ENCODE measurements at places on chromosomes 5 and 9.

GRCh38 chr5:107401470-107402122 lies 269.1 kb downstream of the EFNA5 start:
- DNase-seq, result no peak

GRCh38 chr9:98009936-98010335 lies 26.8 kb downstream of the ANP32B start:
- DNase-seq, result no peak

GRCh38 chr5:8576178-8576577 lies 707.2 kb downstream of the MTRR start:
- DNase-seq, result no peak

GRCh38 chr9:130579738-130580463 lies 524 bp downstream of the FUBP3 start:
- no peak for DNase-seq

DNA sequence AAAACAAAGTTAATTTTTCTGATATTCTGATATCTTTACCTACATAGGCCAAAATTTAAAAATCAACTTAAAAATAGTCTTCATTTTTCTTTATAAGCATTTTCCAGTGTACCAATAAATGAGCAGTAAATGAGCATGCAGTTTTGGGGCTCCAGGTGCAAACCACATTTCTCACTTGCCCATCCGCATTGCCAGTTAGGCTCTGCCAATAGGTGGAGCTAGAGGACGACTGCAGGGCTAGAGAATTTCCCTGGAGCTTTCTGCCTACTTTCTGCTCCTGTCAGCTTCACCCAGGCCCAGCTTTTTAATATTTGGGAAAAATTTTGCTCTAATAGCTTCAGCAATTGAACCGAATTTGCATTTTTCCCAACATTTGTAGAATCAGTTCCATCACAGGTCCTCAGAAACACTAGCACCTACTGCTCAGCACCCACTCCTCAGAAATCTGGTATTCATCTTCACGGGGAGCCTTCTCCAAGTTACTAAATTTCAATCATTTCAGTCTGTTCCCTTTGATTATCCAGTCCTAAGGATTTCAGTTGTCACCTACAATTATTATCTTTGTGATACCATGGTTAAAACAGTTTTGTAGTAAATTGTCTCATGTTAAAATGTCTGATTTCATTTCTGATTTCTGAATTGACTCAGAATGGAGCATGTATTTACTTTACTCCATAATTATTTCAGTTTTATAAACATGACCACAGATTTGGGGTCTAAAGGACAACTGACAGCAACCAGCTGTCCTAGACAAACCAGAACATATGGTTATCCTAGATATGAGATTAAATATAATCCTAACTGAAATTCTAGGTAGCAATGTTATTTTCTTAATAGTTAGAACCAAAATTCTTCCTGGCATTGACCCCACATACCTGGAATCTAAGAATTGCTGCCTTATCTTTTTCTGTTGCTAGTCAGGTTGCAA lies 104.6 kb upstream of the FAM174A start:
- no peak for DNase-seq

DNA sequence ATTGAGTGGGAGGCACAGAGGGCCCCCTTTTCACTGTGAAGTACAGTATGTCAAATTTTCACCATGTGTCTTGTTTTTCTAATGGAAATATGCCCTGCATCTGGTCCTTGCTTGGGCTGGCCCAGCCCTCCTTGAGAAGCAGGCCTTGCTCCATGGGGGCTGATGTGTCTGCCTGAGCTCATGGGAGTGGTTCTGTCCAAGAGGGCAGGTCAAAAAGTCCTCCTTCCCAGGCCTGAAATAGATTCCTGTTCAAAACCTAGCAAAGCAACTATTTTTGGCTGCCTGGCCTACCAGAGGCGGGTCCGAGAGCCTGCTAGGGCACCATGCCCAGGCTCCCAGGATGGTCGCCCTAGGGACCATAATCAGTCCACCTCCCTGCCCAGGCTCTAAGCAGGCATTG lies 40.5 kb upstream of the NEURL1B start:
- no peak for DNase-seq

GRCh38 chr5:68021227-68021626 lies 194.3 kb upstream of the PIK3R1 start:
- DNase-seq, result no peak

DNA sequence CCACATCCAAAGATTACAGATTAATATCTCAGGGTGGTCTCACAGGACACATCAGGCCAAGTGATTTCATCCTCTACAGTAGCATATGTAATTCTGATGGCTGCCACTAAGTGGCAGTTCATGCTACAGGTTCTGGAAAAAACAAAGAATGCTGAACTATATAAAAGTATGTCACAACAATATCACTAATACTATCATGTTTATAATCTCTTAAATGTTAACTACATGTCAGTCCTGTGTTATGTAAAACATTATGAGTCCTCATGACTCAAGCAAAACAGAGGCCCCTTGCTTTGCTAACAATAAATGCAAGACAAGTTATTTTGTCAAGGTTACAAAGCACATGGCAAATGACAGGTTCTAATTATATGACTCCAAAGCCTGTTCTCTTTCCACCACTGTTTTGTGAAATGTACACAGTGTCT lies 233.2 kb downstream of the FBXL17 start:
- no peak for DNase-seq

GRCh38 chr9:128724744-128725211 lies 851 bp upstream of the ZDHHC12 start:
- no peak for DNase-seq

DNA sequence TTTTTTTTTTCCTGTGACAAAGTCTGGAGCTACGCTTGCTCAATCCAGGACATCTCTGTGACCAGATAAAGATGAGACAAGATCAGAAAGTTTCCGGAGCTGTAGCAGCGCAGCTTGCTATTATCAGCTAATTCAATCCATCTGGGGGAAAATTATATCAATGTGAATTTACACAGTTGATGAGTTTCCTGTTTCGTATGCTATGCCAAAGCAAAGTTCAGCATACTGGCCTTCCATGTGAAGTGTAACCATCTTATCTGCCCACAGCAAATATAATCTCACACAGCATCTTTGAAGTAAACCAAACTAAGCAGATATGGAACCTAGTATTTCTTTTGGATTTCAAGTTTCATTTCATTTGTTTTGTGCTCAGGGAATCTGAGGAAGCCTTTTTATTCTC lies 1767.7 kb downstream of the EFNA5 start:
- no peak for DNase-seq

- no peak for DNase-seq
Observed at GRCh38 chr9:136949239-136949816, 2.7 kb upstream of the LCN12 start.

- DNase-seq, result no peak
Observed at GRCh38 chr5:127396490-127397155, 106.0 kb downstream of the MEGF10 start.

- no peak for DNase-seq
Observed at GRCh38 chr5:124906339-124907097, 160.1 kb upstream of the ZNF608 start.

DNA sequence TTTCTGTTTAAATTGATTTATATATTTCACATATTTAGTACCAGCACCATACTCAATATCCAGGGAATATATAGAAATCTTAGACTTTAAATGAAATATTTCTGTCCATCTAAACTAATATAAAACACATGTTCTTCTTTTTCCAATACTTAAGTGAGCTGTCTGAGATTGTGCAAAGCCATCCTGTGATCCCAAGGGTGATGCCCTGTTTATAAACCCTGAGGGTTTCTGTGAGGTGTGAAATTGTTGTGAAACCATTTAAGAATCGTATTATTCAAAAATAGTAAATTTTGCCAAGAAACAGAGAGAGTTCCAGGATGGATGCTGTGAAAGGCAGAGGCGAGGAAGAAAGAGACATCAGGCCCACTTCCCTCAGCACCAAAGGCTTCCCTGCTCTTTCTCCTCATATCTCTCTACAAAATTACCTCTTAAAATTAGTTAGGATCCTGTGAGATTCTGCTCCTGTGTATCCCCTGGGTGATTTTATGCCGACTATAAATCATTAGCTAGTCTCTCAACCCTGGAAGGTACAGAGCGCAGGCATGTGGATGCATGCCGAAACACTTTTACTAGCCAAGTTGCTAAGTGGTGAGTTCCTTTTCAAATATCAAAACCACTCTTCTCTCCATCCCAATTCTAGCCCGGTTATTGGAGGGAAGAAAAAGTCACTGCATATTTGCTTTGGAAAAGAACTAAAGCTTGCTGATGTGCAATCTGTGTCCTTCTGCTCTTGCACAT lies 183.0 kb downstream of the GLIS3 start:
- DNase-seq, result no peak

- DNase-seq, result no peak
Observed at GRCh38 chr9:123656565-123656964, 273.4 kb downstream of the DENND1A start.

DNA sequence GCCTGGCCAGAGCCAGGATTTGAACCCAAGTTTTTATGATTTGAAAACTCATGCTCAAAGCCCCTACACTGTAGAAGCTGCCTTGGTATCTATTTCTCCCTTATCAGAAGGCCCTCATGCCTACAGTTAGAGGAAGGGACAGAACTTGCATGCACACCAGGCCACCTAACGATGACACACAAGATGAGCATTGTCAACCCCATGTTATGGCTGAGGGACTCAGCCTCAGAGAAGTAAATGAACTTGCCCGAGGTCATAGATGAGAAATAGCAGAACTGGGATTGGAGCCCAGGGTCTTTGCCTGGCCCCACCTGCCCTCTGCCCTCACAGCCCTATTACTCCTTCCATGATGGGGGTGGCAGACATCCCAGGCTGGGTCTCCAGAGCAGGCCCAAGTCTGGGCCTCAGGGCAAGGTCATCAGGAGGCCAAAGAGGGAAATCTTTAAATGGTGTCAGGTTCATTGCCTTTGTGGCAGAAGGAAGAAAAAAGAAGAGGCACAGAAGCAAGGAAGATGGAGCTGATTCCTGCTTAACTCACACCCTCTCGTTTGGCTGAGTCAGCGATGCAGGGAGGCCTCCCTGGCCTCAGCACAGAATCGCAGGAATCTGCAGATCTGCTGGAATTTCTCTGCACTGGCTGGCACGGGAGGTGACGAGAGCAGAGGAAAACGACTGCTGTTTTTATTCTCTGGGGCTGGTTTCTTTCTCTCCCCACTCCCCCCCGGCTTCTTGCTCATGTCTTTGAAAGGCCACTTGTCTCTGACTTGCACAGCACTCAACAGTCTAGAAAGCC lies 20.6 kb upstream of the CRB2 start:
- no peak for DNase-seq

DNA sequence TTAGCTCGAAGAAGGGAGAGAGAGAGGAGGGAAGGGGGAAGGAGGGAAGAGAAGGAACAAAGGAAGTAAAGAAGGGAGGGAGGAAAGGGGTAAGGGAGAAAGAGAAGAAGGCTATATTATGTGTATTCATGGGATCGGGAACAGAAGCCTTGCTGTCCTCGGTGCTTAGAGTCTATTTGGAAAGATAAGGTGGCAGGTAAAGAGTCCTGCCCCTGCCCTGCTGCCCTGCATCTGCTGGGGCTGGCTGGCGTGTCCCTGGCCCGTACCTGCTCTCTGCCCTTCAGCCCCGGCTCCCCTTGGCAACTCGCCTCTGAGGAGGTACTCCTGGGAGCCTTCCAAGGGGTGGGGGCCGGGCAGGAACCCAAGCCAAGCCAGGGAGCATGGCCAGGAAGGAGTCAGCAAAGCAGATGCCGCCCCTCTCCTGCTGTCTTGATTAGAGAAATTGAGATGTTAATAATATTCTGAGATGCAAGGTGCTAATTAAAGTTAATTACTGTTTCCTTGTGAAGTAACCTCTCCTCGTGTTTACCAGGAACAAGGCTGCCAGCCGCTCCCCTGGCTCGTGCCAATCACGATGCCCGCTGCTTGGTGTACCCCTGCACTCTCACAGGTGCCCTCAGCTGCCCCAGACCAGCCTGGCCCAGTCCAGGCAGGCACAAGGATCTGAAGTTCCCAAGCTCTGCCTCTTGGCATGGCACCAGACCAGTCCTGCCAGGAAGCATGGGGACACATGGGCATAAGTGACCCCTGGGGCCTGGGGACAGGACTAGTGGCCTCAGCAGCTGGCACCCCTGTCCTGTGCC lies 36.6 kb downstream of the PCDH1 start:
- DNase-seq, result no peak

GRCh38 chr5:150323092-150323491 lies 20.4 kb upstream of the ARSI start:
- DNase-seq, result no peak

DNA sequence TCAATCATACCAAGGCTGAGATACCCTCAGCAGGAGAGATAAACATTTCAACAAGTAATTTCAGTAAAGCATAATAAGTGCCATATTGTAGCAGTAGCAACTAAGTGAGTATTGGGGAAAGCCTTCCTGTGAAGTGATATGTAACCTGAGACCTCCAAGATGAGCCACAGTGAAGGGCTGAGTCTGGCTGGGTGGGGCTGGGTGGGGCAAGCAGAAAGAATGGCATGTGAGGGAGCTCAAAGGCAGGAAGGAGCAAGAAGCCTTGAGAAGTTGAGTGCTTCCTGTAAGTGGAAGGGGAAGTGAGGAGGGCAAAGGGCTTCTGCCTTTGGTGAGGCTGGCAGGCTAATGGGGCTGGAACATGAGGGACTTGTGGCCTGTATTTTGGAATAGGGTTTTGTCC lies 19.7 kb upstream of the ASTN2 start:
- no peak for DNase-seq

DNA sequence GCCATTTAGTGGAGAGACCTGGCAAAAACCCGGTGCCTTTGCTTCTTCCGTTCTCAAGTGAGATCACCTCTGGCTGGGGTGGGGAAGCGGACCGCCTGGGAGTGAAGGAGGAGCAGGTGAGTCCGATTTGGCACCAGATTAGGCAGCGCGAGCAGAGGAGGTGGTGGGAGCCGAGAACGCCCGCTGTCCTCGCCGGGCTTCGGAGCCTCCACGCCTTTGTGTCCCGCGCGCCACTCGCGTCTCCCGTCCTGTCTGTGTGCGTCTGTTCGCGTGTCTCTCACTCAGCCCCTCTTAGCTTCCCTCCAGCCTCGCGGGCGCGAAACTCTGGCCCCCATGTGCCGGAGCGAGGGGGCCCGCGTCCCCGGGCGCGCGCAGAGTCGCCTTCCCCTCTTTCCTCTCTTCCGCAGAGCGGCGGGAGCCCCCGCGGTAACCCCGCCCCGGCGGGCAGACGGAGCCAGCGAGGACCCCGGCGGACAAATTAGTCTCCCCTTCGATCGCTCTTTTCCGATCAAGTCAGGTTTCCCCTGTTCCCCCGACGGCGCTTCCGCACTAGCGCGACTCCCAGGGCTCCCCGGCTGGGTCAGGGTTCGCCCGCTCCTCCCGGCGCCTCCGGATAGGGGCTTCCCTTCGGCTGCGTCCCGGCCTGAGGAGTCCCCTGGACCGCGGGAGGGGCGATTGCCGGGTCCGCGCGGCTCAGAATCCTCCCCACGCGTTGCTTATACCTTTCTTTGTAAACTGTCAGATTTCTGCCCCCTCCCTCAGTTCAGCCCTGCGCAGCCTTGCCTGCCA lies 7.1 kb downstream of the POU4F3 start:
- no peak for DNase-seq

GRCh38 chr5:82320966-82321365 lies 42.8 kb upstream of the RPS23 start:
- DNase-seq, result no peak

- no peak for DNase-seq
Observed at GRCh38 chr5:80054682-80055081, 19.5 kb downstream of the THBS4 start.

GRCh38 chr5:156641686-156642085 lies 208.4 kb upstream of the PPP1R2B start:
- DNase-seq, result no peak

GRCh38 chr5:67221487-67222242 lies 25.1 kb upstream of the CD180 start:
- DNase-seq, result no peak

- DNase-seq, result no peak
Observed at GRCh38 chr5:142343531-142343930, 18.7 kb upstream of the SPRY4 start.

GRCh38 chr9:127949827-127950512 lies 12.3 kb upstream of the DPM2 start:
- no peak for DNase-seq
